ENCODE measurements at places on chromosomes 1 and 21.

- DNase-seq, result no peak
Measured at GRCh38 chr1:33029209-33029608, 7.5 kb downstream of the AK2 start.

DNA sequence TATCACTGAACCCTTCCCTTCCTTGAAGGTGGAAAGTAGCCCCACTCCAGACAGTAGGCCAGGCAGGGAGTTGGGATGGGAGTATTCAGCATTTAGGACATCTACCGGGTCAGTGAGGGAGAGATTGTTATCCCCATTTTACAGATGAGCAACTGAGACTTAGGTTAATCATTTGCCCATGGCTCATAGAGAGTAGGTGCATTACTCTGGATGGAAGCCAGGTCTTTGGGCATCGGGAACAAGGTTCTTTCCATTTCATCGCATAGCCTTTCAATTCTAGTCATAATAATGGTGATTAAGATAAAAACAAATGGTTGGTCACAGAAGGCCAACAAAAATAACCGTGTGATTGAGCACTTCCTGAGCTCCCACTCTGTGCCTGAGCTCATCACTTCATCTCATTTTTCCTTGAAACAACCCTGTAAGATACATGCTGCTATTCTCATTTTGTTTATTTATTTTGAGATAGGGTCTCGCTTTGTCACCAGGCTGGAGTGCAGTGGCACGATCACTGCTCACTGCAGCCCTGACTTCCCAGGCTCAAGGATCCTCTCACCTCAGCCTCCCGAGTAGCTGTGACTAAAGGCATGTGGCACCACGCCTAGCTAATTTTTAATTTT, 64.8 kb downstream of the NAV1 start:
- DNase-seq, result no peak

DNA sequence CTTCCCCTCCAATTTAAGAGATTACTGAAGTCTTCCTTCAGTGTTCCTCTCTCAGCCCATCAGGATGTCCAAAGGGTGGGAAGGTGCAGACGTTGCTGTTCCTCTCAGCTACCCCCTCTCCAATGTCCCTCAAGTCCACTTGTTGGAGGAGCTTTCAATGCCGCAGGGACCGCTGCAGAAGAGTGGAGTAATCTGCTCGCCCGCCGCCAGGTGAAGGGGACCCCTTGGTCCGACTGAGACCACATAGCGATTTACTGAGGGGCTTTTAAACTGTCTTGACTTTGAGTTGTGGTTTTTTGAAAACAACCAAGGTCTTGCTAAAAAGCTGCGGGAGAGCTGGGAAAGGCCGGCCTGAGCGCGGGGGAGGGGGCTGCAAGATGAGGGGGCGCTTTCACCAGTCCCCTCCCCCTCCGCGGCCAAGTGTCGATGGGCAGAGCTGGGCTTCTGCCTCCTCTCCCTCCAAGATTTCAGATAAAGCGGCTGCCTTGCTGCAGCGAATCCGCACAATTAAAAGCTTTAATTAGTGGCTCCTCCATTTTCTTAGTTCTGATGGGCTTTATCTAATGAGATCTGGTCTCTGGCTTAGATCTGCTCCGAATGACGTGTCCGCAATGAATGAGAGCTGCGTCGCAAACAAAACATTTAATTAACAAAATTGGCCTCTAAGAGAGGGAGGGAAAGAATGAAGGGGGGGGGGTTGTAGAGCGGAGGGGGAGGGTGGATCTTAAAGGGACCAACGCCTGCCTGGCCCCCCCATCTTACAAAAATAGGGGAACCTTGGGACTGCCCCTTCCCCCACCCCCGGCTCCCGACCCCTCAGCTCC, 5.9 kb downstream of the LMO4 start:
- DNase-seq, result peak; percentile 40

DNA sequence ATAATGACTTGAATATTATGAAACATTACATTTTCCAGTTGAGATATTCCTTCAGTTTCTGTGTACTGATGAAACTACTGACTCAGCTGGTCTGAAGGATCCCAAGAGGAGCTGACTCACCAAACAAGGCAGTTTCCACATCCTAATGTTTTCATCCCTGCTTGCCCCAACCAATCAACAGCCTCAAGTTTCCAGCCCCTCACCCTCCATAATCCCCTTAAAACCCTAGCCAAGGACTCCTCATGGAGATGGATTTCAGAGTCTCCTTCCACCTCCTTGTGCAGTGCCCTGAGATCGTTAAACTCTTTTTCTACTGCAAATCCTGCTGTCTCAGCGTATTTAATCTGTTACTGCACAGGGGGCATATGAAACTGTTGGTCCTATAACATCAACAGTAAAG, 83.1 kb upstream of the HAO2 start:
- DNase-seq, result peak; percentile 46

- no peak for DNase-seq
Measured at GRCh38 chr1:246755419-246755818, 31.2 kb downstream of the SCCPDH start.

DNA sequence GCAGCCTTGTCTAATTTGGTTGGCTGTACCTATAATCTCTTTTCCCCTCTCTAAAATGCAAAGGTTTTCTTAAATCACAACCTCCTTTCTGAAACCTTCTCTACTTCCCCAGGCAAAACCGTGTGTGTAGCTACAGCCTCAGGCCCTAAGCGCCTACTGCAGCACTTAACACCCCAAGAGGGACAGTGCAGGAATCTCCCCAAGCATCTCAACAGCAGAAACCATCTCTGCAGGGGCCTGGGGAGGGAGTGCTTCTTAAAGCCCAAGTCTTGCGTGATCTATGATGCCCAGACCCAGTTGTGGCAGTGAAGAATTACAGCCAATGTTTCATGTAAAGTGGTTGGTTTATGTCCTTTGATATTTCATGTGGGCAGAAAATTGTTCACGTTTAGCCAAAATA, 159.3 kb downstream of the DSCAM start:
- DNase-seq, result no peak

DNA sequence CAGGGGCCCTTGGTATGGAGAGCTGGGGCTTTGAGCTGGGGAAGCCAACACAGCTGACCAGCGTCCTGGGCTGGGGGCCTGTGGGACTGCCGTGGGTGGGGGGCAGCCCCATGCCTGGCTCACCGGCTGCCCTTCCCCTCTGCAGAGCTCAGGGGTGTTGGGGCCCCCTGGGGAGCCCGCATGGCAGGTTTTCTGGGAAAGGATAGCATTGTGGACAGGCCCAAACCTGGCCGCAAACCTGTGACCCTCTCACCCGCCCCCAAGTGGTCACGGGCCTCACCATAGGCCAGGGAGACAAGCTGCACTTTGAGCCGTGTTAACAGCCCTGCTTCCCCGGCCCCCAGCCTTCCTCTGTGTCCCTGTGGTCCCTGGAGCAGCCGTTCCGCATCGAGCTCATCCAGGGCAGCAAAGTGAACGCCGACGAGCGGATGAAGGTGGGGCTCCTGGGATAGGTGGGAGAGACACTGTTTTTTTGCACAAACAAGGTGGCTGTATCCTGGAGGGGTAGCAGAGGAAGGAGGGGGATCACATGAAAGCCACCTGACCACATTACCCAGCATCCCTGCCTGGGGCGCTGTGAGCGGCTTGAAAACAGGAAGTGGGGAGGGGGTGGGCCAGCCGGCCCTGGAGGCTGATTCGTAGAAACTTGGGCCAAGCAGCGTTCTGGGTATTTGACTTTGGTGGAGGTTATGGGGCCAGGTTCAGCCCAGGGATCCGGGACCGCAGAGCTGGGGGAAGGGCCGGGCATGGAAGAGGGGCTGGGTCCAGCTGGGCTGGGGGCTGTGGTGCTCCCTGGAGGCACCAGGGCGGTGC, 65.9 kb downstream of the PIK3CD start:
- no peak for DNase-seq

DNA sequence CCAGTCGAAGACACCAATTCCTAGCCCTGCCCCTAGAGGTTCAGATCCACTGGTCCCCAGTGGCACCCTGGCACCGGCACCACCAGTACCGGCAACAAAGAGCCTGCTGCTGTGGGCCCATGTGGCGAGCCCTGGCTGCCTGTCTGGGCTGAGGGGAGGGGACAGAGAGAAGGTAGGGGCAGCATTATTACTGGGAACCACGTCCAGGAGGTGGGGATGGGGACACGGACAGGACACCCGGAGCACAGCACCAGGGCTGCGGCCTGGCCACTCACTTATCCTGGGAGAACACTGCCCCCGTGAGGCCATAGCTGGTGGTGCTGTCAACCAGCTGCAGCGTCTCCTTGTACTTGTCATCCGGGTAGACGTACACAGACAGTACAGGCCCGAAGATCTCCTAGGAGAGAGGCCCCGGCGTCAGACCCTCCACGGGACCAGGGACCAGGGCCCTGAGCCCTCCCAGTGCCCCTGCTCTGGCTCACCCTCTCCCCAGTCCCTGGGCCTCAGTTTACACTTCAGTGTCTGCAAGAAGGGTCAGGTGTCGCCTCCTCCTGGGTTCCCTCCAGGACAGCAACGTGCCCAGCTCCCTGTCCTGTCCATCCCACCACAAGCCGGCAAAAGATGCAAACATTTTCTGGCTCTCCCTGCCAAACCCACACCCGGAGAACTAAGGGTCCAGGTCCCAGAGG, 15.8 kb upstream of the TAS1R2 start:
- DNase-seq, result peak; percentile 93

- no peak for DNase-seq
Measured at GRCh38 chr1:71094913-71095312, 14.1 kb upstream of the ZRANB2 start.

DNA sequence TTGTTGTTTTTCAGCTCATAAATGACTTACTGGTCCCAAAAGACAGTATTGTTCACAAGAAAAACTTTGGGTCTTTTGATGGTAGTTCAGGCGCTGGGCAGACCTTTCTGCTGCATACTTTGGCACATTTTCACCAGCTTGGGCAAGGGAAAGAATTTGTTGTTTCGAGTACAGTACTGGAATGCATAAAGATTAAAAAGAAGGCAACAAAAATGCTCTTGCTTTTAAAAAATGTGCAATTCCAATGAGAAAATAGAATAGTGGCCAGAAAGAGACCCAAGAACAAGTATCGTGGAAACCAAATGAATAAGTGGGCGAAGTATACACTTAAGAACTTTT, 56.0 kb downstream of the CLIC6 start:
- DNase-seq, result no peak

- no peak for DNase-seq
Measured at GRCh38 chr1:160460214-160460642, 59.9 kb downstream of the VANGL2 start.

All from AG08396 (cell line).